ENCODE measurements at places on chromosomes 3 and 15. TPM values are rescaled to one million over a fixed set of nuclear protein-coding genes. Genes with fewer than 3 reads are reported as not detected.

GRCh38 chr3:14374444-14374883, 27.9 kb upstream of the SLC6A6 start:
- H3K4me1 ChIP-seq, result peaks cover 16% of the 10 kb centered on the region
- no peak overlapping the region for H3K4me3 ChIP-seq
- no peak for DNase-seq
- no peaks in the 10 kb centered on the region for H3K36me3 ChIP-seq
- H3K27me3 ChIP-seq, result peaks cover 2% of the 10 kb centered on the region

DNA sequence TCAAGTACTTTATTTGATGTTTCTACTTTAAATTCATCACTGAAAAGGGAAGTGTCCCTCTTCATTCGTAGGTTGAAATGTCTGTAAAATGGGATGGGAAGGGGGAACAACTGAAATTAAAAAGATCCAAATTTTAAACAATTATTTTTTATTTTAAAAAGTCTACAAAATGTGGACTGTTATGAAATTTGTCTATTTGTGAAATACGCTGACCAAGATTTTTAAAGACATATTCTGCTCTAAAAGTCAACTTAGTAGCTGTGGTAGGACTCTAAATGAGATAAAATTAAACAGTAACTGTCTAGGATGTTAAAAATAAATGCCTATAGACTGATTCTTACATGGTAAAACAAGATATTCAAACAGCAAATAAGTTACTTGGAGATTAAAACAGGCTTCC, 67.3 kb downstream of the ADAM10 start:
- H3K27ac ChIP-seq, result no peak overlapping the region
- no peak overlapping the region for H3K4me3 ChIP-seq
- H3K4me1 ChIP-seq, result peaks cover 24% of the 10 kb centered on the region
- H3K27me3 ChIP-seq, result no peaks in the 10 kb centered on the region
- H3K36me3 ChIP-seq, result peaks cover 15% of the 10 kb centered on the region

- no peak overlapping the region for H3K4me3 ChIP-seq
- no peaks in the 10 kb centered on the region for H3K27me3 ChIP-seq
- DNase-seq, result no peak
Observed at GRCh38 chr15:34233614-34234013, 8.8 kb downstream of the EMC4 start.

DNA sequence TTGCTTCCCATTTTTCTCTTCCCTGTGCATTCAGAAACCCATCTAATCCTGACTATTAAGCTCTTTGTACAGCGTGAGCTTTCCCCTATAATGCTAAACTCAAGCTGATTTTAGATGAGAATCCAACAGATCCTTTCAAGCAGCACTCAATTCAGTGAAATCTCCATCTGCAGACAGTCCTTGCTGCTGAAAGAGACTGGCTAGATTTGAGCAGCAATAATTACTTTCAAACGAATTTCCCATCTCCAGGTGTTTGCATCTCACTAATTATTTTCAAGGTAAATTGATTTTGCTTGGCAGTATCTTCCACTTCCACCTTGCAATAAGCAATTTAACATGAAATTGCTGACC, 49.5 kb upstream of the SLC7A14 start:
- no peak for DNase-seq
- no peak overlapping the region for H3K4me3 ChIP-seq
- peaks cover 2% of the 10 kb centered on the region for H3K27me3 ChIP-seq
- H3K4me1 ChIP-seq, result peaks cover 3% of the 10 kb centered on the region

DNA sequence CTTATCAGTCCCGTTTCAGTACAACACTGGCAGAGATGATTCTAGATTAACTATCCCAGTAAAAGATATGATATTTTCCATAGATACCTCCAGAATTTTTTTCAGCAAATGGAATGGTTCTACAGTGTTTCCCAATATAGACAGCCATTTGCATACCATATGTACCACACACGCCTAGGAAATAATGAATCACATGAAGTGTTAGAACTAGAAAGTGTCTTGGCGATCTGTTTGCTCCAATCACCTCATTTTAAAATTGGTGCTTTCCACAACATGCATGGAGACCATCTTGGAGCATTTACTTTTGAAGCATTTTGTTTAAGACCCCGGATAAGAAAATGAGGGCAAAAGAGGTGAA, 2.0 kb downstream of the C2CD4A start:
- H3K27ac ChIP-seq, result peak overlapping the region; percentile 81
- H3K27me3 ChIP-seq, result peaks cover 50% of the 10 kb centered on the region
- H3K4me1 ChIP-seq, result peaks cover 19% of the 10 kb centered on the region

DNA sequence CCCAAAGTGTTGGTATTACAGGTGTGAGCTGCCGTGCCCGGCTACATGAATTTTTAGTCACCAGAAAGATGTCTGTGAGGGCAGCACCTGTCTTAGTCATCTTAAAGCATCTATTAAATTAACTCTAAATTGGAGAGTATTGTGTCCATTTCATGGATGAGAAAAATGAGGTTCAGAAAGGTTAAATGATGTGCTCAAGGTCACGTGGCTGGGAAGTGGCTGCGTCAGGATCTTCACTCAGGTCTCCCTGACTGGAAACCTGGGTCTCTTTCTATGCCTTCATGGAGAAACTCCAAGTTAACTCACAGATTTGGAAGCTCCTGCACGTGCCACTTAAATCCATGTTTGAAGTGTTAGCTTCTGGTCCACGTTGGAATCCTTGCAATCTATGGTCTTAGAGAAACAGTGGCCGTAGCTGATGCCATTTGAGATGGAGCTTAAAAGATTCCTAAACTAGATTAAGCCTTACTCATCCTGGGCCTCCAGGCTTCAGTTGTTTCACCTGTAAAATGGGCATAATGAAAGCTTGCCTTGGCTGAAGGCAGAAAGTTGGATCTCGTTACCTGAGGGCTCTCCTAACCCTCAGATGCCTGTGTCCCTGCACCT, 5.2 kb upstream of the TMEM40 start:
- no peaks in the 10 kb centered on the region for H3K36me3 ChIP-seq
- no peak overlapping the region for H3K27ac ChIP-seq
- H3K4me3 ChIP-seq, result no peak overlapping the region
- DNase-seq, result no peak
- H3K27me3 ChIP-seq, result no peaks in the 10 kb centered on the region
- peaks cover 2% of the 10 kb centered on the region for H3K4me1 ChIP-seq

Gene CORO2B
- 0.16 TPM for total RNA-seq

Gene SEMA3F
- total RNA-seq, result 0.14 TPM

Gene ROBO2
- not detected for total RNA-seq

DNA sequence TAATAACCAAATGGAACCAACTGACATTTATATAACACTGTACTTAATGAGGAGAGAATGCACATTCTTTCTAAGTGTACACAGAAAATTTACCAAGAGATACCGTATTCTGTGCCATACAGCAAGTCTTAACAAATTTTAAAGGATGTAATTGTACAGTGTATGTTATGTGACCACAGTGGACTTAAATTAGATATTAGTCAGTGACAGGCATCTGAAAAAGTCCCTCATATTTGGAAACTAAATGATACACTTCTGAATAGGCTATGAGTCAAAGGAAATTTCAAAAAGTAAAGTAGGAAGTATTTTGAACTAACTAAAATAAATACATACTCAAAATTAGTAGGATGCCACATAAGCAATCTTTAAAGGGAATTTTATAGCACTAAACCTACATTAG, 59.6 kb upstream of the P3H2 start:
- no peak for DNase-seq
- H3K4me3 ChIP-seq, result no peak overlapping the region
- peaks cover 3% of the 10 kb centered on the region for H3K27me3 ChIP-seq
- no peaks in the 10 kb centered on the region for H3K36me3 ChIP-seq
- H3K4me1 ChIP-seq, result no peaks in the 10 kb centered on the region
- H3K27ac ChIP-seq, result no peak overlapping the region

Gene PTH1R
- not detected for total RNA-seq

GRCh38 chr3:196609805-196610515, 29.5 kb upstream of the NRROS start:
- H3K27ac ChIP-seq, result peak overlapping the region; percentile 66
- no peaks in the 10 kb centered on the region for H3K36me3 ChIP-seq
- peaks cover 31% of the 10 kb centered on the region for H3K4me1 ChIP-seq
- H3K27me3 ChIP-seq, result no peaks in the 10 kb centered on the region

DNA sequence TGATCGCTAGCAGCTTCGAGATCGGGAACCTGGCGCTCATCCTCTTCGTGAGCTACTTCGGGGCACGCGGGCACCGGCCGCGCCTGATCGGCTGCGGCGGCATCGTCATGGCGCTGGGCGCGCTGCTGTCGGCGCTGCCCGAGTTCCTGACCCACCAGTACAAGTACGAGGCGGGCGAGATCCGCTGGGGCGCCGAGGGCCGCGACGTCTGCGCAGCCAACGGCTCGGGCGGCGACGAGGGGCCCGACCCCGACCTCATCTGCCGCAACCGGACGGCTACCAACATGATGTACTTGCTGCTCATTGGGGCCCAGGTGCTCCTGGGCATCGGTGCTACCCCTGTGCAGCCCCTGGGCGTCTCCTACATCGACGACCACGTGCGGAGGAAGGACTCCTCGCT, 62.5 kb downstream of the SLCO3A1 start:
- H3K27ac ChIP-seq, result no peak overlapping the region
- no peak overlapping the region for H3K4me3 ChIP-seq
- H3K36me3 ChIP-seq, result peaks cover 10% of the 10 kb centered on the region

GRCh38 chr3:8443829-8444791, 57.5 kb upstream of the LMCD1 start:
- H3K27ac ChIP-seq, result no peak overlapping the region
- no peaks in the 10 kb centered on the region for H3K27me3 ChIP-seq
- DNase-seq, result no peak
- no peaks in the 10 kb centered on the region for H3K4me1 ChIP-seq
- H3K4me3 ChIP-seq, result no peak overlapping the region

Gene SLC51B
- not detected for total RNA-seq

DNA sequence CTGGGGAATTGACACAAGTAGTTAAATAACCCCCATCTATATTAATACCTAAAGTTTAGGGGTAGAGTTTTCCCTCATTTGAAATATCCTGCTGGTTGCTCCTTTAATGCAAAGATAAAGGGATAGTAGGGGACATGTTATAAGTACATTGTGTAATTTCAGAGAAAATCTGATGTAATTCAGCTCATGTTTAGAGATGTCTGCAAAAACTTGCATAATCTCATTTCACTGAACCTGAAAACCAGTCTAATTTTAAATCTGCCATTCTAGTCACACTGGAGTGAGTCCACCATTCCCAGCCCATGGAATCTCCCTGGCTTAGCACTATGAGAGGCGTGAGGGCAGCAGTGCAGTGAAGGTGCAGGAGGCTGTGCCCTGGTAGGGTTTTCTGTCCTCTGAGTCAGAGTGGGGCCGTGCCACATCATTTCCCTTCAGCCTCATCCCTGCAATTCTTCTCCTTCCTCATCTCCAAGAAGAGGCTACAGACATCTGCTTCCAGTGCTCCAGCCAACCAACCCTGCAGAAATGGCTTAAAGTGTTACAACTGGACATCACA, 246.3 kb upstream of the UMPS start:
- H3K4me3 ChIP-seq, result no peak overlapping the region
- H3K4me1 ChIP-seq, result no peaks in the 10 kb centered on the region
- DNase-seq, result no peak
- H3K36me3 ChIP-seq, result no peaks in the 10 kb centered on the region
- H3K27me3 ChIP-seq, result peaks cover 16% of the 10 kb centered on the region

DNA sequence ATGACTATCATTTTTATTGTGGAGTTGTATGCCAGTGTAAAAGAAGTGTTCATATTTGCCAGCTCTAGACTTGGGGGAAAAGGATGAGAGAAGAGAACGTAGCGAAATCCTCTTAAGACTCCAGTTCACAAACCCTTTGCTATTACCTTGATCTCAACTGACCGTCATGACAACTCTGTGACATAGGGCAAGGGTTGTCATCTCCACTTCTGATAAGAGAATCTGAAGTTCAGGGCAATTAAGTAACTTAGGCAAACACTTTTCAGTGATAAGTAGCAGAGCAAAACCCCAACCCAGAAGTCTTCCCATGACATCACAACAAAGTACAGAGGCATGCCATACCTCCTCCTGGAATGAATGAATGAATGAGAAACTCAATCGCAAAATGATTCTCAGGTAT, 40.3 kb upstream of the WNT5A start:
- no peaks in the 10 kb centered on the region for H3K36me3 ChIP-seq
- no peak overlapping the region for H3K27ac ChIP-seq
- H3K4me3 ChIP-seq, result no peak overlapping the region
- H3K4me1 ChIP-seq, result no peaks in the 10 kb centered on the region
- no peaks in the 10 kb centered on the region for H3K27me3 ChIP-seq
- no peak for DNase-seq

DNA sequence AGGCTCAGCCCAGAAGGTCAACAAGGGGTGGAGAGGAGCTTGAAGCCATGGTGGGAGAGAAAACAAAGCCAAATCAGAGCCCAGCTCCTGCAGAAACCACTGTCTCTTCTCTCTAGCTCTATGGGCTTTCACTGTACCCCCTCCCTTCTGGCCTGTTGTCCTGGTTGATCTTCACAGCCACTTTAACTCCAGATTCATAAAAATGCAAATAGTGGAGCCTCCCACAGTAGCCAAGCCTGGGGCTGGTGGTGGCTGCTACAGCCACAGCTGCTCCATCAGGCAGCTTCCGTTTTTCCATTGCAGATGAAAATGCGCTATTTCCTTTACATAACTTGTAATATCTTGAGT, 20.7 kb upstream of the CAV3 start:
- H3K27ac ChIP-seq, result no peak overlapping the region
- no peaks in the 10 kb centered on the region for H3K36me3 ChIP-seq
- H3K4me3 ChIP-seq, result no peak overlapping the region

GRCh38 chr15:62059816-62060112, 483 bp downstream of the VPS13C start:
- peak overlapping the region; percentile 93 for H3K4me3 ChIP-seq
- peaks cover 6% of the 10 kb centered on the region for H3K36me3 ChIP-seq
- peaks cover 20% of the 10 kb centered on the region for H3K27me3 ChIP-seq
- peaks cover 31% of the 10 kb centered on the region for H3K4me1 ChIP-seq

Gene SLC24A5
- total RNA-seq, result not detected

- H3K4me1 ChIP-seq, result no peaks in the 10 kb centered on the region
- no peak for DNase-seq
- H3K27ac ChIP-seq, result no peak overlapping the region
- H3K36me3 ChIP-seq, result no peaks in the 10 kb centered on the region
- H3K4me3 ChIP-seq, result no peak overlapping the region
- H3K27me3 ChIP-seq, result no peaks in the 10 kb centered on the region
Observed at GRCh38 chr3:134132961-134133360, 103.2 kb upstream of the SLCO2A1 start.

- H3K27me3 ChIP-seq, result no peaks in the 10 kb centered on the region
- DNase-seq, result peak; percentile 79
- H3K36me3 ChIP-seq, result peaks cover 29% of the 10 kb centered on the region
Observed at GRCh38 chr15:68819495-68820294, 1.0 kb downstream of the ANP32A start.
